ENCODE measurements at places on chromosomes 11 and 22.

DNA sequence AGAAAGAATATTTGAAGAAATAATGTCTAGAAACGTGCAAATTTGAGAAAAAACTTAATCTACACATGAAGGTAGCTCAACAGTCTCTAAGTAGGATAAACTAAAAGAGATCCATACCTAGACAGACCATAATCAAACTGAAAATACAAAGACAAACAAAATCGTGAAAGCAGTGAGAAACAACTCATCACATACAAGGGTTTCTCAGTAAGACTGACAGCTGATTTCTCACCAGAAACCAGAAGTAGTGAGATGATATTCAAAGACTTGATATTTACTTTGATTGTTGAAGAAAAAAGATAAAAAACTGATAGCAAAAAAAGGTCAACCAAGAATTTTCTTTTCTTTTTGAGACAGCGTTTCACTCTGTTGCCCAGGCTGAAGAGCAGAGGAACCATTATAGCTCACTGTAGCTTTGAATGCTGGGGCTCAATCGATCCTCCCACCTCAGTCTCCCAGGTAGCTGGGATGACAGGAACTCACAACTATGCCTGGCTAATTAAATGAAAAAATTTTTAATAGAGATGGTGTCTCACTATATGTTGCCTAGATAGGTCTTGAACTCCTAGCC, 17.4 kb downstream of the NPAT start:
- no peak for DNase-seq

DNA sequence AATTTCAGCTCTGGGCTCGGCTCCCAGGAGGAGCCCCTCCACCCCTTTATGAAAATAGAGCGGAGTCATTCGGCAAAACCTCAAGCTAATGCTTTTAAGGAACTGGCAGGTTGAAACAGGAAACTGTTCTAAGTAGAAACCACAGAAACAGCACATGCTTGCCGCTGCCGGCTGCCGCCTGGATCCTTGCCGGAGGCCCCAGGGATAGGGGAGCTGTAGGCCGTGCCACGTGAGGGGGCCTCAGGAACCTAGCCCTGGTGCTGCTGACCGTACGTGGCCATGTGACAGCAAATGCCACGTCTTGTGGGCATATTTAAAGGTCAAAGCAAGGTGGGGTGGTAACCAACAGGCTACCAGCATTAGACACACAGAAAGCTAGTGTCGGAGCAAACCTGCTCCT, 77.9 kb upstream of the TIMP3 start:
- no peak for DNase-seq

DNA sequence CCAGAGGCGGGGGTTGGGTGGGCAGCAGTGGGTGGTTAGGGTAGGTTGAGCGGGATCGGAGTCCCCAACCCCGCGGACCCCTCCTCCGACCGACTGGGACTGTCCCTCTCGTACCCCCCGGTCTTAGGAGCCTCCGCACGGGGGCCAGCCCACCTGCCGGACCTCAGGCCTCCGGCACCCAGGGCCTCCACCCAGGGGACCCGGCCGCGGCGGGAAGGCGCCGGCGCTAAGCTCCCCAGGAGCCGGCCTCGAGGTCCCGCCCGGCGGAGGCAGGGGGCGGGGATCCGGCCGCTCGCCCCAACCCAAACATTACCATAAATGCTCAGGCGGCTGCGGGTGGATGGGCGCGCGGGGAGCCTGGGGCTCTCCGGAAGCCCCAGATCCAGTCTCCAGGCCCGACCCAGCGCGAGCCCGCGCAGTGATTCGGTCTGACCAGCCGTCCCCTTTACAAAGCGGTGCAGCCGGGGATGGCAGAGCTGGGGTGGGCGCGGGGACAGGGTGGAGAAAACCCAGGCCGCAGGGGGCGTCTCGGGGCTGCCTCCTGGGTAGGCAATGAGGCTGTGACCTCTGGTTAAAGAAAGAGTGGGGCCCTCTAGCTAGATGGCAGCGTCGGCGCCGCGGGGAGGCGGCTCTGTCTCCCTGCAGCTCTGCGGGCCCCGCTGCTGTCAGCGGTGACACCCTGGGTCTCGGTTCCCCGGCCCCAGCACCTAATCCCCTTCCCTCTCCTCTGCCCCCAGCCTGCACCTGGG, 4.0 kb upstream of the MCAM start:
- no peak for DNase-seq

DNA sequence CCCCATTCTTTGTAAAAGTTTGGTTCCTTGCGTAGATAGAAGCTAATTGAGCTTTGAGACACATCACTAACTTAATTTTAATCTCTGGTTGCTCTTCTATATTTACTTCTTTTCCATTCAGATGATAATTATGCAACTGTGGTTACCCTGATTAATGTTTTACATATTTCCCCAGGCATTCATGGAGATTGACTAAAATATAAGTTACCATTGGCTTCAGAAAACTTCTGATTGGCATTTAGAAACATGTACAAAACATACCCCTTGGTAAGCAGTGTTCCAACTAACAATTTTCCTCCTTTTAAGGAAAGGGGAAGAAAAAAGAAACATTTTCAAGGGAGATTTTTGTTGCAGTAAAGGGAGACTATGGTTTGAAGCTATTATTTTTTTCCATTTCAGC, 43.9 kb downstream of the FAT3 start:
- DNase-seq = no peak

DNA sequence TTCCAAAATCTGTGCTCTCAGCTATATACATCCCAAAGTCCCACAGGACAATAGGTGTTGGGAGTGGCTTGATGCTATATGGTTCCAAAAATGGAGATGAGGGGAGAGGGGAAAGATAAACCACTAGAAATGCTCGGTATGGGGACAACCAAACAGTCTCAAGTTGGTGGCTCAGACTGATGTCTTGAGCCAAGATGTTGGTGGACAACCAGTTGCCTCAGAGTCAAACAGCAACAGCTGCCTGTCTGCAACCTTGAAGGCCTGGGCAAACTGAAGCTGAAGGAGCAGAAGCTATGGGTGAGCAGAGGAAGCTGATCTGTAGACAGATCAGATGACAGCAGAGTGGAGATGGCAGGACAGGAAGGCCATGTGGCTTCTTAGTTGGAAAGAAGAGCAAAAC, 4.0 kb downstream of the RRP8 start:
- DNase-seq = no peak

DNA sequence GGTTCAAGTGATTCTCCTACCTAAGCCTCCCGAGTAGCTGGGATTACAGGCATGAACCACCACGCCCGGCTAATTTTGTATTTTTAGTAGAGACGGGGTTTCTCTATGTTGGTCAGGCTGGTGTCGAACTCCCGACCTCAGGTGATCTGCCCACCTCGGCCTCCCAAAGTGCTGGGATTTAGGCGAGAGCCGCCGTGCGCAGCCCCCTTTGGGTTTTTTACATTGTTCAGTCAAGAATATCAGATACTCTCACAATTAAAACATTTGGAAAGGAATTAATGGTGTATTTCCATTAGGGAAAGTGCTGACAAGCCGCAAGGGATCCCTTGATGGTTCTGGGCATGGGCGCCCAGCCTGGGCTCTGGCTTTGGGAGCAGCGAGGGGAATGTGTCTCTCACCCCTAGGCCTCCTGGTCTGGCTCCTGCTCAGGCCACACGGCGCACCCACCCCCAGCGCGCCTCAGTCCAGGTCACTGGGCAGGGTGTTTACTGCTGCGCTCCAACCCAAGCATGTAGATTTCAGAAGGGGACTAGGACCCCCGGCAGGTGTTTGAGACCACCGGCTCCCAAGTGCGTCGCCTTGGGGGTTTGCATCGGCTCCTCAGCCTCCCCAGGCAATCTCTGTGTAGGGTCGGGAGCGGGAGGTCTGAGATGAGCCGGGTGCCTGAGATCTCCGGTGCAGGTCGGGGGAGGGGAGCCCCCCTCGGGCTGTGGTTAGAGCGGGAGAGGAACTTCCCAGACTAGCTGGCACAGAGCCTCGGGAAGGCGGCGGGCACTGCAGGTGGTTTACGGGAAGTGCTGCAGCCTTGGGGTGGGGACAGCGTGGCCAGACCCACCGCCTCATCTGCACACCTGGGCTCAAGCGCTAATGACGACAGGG, 809 bp upstream of the IRF7 start:
- no peak for DNase-seq

GRCh38 chr22:42856865-42857704, at the start of gene ARFGAP3:
TSS of gene ARFGAP3 (minus strand) at chr22:42857273. CDS start at chr22:42857182, 91 bp downstream.
- peak; percentile 77 for DNase-seq

GRCh38 chr11:3341298-3341697, 37.6 kb downstream of the ZNF195 start:
- peak; percentile 29 for DNase-seq

GRCh38 chr11:19232910-19233503, 7.7 kb downstream of the E2F8 start:
- no peak for DNase-seq

- no peak for DNase-seq
Measured at GRCh38 chr22:44330744-44331660, 18.3 kb upstream of the SHISAL1 start.

GRCh38 chr11:121540627-121541026, 87.9 kb upstream of the SORL1-AS1 start:
- DNase-seq = no peak

DNA sequence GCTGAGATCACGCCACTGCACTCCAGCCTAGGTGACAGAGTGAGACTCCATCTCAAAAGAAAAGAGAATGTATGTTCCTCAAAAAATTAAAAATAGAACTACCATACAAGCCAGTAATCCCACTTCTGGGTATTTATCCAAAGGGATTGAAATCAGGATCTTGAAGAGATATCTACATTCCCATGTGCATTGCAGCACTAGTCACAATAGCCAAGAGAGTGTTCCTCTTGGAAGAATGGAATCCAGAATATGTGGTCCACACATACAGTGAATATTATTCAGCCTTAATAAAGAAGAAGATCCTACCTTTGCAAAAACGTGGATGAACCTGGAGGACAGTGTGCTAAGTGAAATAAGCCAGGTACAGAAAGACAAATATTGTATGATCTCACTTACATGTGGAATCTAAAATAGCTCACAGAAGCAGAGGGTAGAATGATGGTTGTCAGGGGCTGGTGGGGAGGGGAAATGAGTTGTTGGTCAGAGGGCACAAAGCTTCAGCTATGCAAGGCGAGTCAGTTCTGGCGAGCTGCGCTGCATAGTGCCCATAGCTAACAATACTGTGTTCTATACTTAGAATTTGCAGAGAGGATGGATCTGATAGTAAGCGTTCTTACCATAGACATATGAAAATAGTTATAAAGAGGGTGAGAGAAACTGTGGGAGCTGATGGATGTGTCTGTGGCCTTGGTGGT, 32.1 kb downstream of the GRIK4 start:
- DNase-seq = no peak

DNA sequence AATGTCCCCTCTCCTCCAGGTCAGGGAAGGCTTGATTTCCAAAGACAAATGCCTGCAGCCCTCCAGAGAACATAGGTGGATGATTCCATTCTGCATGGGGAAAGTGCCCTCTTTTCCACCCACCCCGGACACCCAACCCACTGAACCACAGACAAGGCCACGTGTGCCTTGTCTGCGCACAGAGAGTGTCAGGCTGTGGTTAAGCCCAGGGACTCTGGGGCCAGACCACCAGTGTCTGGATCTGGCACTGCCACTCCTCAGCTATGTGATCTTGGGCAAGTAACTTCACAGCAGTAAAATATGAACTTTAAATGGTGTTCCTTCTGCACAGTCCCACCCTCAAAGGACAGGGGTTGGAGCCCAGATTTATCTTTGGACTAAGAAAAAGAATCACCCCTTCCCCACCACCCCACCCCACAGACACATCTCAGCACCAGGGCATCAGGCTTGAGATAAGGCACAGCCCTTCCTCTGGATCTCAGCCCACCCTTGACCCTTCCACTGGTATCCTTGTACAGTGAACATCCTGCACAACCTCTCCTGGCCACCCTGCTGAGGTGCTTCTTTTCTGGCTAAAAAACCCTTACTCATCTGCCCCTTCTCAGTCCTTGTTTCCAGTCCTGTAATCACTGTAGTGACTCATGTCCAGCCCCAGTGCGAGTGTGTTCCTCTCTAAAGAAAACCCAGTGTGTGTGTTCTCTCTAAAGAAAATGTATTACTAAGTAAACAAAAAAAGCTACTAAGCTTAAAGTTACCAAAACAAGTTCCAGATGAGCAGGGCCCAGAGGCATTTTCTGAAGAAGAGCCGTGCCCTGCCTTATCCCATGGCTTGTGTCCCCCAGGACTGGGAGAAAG, 1.9 kb upstream of the PTGDR2 start:
- DNase-seq = no peak

GRCh38 chr22:20130319-20130718, 1.3 kb upstream of the ZDHHC8 start:
- DNase-seq = no peak

DNA sequence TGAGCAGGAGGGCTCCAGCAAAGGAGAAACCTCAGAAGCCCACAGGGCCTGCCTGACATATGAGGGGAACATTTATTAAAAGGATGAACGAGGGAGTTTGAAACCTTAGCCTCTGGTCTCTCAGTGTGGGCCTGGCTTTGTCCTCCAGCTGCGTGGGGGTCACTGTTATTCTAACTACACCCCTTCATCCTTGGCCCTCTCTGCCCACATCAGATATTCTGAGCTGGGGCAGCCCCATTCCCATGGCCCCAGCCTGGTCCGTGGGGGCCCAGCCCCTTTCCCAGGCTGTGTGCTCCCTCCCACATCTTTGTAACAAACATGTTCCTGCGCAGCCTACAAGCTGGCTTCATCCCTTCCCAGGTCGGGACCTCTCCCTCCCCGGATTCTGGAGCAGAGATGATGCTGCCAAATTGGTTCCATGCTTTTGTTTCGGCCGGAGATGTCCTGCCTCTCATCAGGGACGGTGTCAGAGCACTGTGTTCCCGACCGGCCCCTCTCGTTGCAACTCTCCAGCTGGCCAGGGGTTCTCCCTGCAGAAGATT, 4.0 kb downstream of the FXYD6 start:
- DNase-seq = no peak

- no peak for DNase-seq
Measured at GRCh38 chr11:25920356-25920755, 411.6 kb upstream of the ANO3 start.

- no peak for DNase-seq
Measured at GRCh38 chr11:117314840-117315239, 1.2 kb downstream of the BACE1 start.

GRCh38 chr11:44615913-44616791, 50.7 kb downstream of the CD82 start:
- DNase-seq = no peak

GRCh38 chr11:114892381-114893197, 214.3 kb downstream of the NXPE2 start:
- DNase-seq = no peak

- no peak for DNase-seq
Measured at GRCh38 chr11:75627906-75628668, 40.8 kb downstream of the MAP6 start.

GRCh38 chr11:118167906-118168305, 8.5 kb downstream of the SCN2B start:
- no peak for DNase-seq

GRCh38 chr11:20873054-20873453, 203.7 kb downstream of the NELL1 start:
- DNase-seq = peak; percentile 65

GRCh38 chr11:78714539-78714938, 139.9 kb upstream of the NARS2 start:
- DNase-seq = no peak

- DNase-seq = no peak
Measured at GRCh38 chr11:11435635-11436034, 82.6 kb upstream of the CSNK2A3 start.

DNA sequence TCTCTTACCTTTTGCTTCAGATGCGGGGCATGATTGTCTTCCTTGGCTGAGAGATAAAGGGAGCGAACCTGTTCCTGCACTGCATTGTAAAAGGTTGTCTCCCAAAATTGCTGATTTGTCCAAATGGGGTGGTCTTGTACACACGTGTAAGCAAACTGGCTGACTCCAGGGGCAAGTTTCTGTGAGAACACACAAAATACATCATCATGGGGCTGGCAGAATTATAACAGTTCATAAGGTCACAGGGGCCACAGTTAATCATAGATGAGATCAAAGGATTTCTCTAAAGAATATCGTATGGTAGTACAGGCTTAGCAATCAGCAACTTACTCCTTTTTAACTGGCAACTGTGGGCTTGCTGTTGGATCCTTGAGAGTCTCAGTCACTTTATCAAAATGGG, 194.3 kb downstream of the SWAP70 start:
- DNase-seq = no peak

Measured in NCI-H1694 treated with DMSO at 0.1 percent for 48 hours (cell line).